ENCODE measurements at places on chromosomes 7 and 10.

DNA sequence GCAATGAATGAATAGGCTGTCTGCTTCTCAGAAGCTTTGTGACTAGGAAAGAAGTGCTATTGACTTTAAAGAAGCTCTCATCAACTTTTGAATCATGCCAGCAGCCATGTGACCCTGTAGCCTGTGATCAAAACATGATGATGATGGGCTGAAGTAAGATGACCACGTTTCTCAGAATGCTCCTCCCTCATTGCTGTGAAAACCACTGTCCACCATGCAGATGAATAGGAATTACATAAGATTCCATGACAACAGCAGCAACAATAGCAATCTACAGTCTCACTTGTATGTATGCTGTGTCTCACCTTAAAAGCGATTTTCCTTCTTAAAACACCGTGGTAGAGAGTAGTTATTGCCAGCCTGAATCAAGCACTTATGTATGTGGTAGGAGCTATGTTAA is 228.4 kb downstream of the TRIL start:
- no peak for DNase-seq

DNA sequence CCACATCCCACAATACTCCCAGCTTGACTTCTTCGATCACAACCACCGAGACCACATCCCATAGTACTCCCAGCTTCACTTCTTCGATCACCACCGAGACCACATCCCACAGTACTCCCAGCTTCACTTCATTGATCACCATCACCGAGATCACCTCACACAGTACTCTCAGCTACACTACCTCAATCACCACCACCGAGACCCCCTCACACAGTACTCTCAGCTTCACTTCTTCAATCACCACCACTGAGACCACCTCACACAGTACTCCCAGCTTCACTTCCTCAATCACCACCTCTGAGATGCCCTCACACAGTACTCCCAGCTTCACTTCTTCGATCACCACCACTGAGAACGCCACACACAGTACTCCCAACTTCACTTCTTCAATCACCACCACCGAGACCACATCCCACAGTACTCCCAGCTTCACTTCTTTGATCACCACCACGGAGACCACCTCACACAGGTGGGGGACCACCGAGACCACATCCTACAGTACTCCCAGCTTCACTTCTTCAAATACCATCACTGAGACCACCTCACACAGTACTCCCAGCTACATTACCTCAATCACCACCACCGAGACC is 8.6 kb downstream of the MUC3A start:
- DNase-seq, result no peak

DNA sequence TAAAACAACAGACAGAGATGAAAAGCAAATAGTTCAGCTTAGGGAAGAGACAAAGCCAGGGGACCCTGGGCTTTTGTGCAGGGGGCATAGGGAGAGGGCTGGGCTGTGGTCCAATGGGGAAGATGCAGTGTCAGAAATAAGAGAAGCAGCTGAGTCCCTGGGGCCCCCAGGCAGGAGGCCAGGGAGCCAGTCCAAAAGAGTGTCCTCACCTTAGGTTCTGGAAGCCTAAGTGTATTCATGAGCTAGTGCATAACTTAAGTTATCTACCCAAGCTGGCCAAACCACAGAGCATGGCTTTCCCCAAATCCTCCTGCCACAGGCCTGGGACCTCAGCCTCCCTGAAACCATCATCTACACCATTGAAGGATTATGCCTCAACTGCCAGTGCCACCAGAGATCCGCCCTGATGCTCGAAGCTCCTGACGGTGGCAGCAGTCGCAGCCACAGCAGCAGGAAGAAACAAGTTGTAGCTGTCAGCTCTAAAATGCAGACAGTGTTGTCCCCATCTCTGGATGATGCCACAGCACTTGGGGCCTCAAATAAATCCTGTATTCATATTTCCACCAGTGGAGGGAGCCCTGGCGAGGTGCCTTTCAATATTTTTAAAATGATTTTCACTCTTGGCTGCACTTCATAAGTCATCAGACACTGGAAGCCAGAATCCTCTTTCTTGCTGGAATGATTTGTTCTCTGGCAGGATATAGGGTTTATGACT is 574.6 kb downstream of the GRID1 start:
- DNase-seq, result peak; percentile 30

- DNase-seq, result no peak
These were observed 210.4 kb upstream of the IMMP2L start for GRCh38 chr7:111772716-111773115.

- DNase-seq, result peak; percentile 99
These were observed 35.1 kb upstream of the SRRM3 start for GRCh38 chr7:76166404-76167255.

DNA sequence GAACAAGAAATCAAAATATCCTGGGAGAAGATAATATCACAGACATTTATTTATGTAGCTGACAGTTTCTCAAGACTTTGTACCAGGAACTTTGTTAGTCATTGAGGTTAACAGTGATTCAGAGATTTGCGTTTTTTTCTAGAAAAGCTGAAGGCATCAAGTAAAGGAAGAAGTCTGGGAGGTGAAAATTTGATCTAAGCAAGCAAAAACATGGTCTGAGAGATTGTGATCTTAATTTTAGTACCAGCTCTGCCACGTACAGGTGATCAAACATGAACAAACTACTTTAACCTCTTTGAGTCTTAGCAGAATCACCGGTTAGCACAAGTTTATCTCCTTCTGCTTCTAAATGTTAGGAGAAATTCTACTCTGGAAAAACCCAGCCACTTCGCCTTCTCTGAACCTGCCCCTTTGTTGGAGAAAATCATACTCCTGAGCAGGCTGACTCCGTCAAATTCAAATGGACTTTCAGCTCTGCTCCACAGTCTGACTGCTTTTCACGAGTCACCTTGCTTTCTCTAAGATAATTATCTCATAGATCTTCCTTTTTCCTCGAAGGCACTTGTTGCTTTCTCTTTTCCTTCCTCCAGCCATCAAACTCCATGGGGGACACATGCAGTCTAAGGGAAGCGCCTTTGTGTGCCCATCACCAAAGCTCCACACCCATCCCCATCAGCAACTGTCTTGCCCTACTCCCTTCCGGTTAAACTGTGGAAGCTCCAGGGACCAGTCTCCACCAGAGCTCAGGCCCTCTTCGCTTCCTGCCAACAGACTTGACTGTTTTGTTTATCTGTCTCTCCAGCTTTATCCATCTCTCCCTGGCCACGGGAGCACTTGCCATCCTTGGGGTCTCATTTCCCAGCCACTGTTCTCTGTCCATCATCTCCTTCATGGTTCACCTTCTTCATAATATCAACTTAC is 86.3 kb downstream of the PRKCQ start:
- no peak for DNase-seq

- DNase-seq, result no peak
These were observed 10.4 kb upstream of the TARP start for GRCh38 chr7:38283809-38284208.

DNA sequence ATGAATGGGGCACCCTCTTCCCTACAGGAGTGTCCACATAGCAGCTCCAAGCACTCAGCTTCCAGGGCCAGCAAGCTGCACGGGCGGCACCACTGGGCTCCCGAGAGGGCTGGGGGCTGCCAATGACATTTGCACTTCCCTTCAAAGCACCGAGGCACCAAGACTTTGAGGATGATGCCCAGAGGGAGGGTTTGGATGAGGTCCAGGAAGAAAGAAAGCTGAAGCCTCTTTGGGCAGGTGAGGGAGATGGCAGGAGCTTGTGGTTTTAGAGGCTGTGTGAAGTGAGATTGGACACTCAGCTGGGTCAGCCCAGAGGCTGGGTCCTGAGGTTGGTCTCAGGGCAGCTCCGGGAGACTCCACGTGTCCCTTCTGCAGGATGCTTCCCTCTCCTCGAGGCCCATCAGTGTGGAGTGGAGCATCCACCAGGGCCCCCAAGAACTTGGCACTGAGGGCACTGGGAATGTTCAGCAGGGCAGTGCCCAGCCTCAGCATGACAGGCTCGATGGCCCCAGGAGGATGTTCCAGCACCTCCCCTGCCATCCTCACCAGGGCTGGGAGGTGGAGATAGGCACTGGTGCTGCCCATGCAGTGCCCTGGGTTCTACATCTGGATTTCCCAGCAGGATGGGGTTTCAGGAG is 54.9 kb upstream of the IGFBP3 start:
- no peak for DNase-seq

DNA sequence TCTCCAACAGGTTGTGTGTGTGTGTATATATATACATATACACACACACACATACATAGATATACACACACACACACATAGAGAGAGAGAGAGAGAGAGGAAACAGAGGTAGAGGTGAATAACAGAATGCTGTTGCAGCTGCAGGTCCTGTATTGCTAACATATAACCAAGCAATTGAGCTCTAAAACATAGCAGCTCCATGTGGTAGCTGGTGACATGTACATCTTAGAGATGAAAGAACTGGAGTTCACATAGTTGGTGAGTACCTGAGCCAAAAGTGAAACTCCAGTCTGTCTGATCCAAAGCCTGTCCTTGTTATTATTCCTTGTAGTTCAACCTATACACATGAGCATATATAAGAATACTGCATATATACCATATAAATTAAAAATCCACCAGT is 152.9 kb upstream of the CSTF2T start:
- no peak for DNase-seq

DNA sequence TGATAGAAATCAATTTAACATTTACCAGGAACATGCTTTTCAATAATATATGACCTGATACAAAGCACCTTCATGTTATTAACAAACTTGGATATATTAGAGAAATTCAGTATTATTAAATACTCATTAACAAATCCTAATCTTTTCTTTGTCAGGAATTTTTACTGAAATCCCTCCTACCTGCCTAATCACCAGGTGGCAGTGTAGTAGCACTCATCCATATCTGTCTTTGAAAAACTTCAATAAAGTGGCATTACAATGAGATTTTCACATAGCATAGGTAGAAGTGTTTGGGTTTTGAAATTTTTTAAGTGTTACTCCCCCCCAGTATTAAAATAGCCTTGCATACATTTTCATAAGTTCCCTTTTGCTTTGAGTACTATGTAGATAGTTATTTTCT is 1246.6 kb upstream of the LRRN3 start:
- no peak for DNase-seq

DNA sequence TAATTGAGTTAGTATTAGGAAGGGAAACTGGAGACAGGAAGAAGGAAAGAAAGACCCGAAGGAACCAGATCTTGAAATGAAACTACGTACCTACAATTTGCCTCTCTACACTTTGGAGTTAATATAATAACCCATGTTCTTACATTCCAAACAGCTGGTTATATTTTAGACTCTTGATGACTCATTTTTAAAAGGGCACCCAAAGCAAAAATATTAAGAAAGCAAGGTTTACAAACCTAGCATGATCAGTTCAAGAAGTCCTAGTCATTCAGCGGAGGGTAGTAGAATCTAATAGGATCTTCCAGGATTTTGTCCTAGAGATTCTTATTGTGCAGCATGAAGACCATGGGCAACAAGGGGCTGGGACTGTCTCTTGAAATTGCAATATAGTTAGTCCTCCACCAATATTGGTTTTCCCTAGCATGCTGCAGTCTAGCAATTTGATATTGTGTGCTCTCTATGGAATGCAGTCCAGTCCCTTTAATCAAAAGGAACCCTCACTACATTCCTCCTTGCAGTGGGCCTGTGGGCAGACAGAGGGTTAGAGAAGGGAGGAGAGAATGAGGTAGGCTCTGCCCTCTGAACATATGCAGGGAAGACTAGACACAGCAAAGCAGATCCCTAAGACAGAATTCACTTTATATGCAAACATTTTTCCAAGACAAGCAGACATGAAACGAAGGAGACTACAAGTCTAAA is 230.3 kb downstream of the INHBA start:
- DNase-seq, result no peak

GRCh38 chr10:112546474-112546873 is 99.5 kb downstream of the VTI1A start:
- no peak for DNase-seq

DNA sequence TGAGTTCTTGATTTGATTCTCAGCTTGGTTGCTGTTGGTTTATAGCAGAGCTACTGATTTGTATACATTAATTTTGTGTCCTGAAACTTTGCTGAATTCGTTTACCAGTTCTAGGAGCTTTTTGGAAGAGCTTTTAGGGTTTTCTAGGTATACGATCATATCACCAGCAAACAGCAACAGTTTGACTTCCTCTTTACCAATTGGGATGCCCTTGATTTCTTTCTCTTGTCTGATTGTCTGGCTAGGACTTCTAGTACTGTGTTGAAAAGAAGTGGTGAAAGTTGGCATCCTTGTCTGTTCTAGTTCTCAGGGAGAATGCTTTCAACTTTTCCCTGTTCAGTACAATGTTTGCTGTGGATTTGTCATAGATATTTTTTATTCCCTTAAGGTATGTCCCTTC is 86.2 kb downstream of the PLXDC2 start:
- no peak for DNase-seq

DNA sequence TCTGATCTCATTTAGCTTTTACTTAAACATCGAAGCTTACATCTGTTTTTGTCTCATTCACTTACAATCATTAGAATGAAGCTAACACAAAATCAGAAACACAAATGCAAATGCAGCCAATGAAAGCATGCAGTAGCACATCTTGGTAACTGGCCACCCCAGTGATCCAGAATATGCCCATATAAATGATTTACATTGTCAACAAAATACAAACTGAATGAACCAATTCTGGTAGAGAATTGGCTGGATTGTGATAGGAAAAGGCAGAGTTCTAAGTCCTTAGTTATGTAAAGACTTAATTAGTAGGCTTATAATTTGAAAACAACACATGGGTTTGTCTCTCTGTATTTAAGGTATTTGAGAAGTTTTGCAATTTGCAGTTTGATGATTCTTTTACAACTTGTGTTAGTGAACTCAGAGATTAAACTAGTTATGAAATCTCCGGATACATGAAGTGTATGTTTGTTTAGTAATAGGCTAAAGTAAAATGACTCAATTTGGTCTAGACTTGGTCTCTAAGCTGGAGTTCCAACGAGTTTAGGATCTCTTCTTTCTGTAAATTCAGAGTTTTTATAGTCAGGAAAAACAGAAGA is 21.2 kb downstream of the TECTB start:
- DNase-seq, result no peak

DNA sequence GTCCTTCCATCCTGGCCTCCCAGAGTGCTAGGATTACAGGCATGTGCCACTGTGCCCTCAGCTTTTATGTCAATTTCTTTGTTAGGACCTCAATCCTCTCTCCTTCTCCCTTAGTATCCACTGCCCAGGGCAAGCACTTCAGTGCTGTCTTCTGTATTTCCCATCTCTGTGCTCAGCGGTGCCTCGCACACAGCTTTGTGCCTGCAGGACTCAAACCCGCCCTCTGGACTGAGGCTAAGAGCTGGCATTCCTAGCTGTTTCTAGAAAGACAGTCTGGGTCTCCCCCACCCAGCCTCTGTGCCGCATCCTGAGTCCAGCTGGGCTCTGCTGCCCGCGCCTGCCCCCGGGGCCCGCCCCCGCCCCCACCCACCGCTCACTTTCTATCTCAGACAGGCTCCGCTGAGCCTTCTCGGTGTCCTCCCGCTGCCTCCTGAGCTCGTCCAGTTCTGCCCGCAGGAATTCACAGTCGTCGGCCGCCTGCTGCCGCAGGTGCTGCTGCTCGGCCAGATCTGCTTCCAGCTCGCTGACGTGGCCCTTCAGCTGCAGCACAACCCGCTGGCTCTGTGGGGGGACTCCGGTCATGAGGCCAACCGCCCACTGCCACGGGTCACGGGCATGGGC is 67.3 kb downstream of the SPDYE5 start:
- DNase-seq, result peak; percentile 47

- DNase-seq, result no peak
These were observed 101.9 kb upstream of the PIP4K2A start for GRCh38 chr10:22816298-22816653.
